ENCODE measurements at places on chromosomes 2 and 18.

GRCh38 chr2:61645911-61646310, 107.8 kb upstream of the XPO1 start:
- no peak for DNase-seq

DNA sequence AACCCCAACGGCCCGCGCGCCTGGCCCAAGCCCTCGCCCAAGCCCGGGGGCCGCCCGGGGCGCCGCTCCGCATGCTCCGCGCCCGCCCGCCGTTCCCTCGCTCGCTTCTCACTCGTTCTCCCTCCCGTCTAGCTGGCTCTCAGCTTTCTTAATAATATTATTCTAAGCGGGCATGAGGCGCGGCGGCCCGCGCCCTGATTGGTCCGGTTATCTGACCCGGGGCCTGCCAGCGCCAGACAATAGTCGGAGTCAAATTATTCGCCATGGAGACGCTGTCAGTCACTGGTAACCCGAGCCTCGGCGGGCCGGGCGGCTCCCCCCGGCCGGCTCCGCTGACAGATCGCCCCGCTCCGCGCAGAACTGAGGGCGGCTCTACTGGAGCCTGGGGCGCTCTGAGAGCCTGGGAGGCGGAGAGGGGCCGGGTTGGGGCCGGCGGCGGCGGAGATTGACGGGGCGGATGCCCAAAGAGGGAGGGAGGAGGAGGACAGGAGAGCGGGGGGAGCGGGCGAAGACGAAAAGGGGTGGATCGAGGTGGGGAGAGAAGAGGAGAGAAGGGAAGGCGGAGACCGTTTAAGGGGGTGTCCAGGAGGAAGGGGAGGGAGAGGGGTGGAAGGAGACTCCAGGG, at the start of gene SIX2:
Gene SIX2, minus strand, starts transcription at position 150 of the 625 bp plus-strand sequence. CDS start 342 bp downstream, outside the sequence.
- peak; percentile 82 for DNase-seq

DNA sequence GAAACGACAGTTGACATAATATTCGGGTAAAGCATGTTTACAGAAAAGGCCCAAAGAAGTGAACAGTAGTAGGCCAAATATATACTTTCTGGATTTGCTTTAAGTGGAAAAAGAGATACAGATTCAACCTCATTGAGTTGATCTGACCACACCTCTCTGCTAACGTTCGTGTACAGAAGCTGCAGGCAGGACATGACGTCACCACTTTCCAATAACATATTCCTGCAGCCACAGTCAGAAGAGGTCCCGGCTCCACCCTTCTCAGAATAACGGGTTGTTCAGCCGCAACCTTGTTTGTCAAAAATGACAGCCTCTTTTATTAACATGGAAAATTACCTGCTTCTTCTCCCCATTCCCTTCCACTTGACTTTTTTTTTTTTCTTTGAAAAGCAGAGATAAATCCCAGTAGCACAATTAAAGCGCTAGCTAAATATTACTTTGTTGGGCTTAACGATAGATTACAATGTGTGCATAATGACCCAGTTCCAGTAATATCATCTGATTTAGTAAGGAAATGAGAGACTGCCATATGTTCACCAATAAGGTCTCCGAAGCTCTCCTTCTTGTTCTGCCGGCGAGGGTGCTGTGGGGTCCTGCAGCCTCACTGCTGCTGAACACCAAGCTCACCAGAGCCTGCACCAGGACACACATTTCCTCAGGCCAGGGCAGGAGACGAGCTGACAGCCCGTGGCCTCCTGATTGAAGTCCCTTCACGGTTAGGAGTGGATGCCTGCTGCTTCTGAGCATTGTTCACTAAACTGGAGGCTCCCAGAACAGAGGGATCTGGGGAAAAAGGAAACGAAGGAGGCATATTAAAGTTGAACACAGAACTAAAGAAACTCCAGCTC, 451.0 kb upstream of the SALL3 start:
- peak; percentile 1 for DNase-seq

DNA sequence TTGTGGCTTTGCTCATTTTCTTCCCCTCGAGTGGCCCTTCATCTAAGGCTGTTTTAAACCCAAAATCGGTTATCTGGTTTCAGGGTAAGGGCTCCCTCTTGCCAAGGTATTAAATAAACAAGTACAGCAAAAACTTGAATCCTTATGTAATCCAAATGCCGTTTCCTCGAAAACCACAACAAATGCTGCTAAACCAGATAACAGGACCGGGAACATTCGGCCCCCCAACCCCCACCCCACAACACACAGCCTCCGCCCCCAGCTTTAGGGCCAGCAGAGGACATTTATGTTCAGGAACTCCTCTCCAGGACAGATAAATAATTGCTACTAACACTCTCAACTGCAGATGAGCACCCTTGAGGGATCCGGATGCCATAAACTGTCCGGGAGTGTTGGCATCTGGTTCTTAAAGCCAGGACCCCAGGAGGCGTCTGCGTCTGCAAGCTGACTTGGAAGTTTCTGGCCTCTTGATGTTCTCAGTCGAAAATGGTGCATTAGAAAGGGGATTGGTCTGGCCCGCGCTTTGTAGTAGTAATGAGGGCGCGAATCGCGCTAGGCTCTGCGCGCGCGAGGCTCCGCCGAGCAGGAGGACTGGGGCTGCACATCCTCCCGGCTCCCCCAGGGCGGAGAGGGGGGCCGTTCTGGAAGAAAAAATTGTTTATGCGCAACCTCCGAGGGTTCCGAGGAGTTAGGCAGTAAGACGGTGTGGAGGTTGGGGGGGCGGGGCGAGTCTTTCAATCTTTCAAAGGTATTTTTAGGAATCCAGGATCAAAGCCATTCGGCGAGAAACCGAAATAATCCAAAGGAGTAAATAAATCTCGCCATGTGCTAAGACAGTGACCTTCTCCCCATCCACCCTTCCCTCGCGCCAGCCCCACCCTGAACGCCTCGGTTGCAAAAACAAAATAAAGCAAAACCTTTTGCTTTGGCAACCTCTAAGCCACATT, 3.9 kb upstream of the ID2 start:
- peak; percentile 95 for DNase-seq

DNA sequence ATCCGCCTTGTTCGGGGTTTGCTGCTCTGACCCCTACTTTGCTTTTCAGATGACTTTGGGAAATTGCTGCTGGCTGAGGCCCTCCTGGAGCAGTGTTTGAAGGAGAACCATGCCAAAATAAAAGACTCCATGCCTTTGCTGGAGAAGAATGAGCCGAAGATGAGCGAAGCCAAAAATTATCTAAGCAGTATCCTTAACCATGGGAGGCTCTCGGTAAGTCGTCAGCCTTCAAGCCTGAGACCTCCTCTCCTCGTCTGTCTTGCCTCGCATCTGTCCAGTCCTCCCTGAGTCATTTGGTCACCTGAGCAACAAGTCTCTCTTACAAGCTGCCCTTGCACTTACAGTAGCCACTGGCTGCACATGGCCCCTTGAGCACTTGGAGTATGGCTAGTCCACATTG, 34.7 kb upstream of the MCFD2 start:
- no peak for DNase-seq

- DNase-seq, result no peak
Measured at GRCh38 chr18:48796491-48797205, 154.1 kb downstream of the SMAD7 start.

GRCh38 chr18:3420919-3421279, 29.1 kb upstream of the TGIF1 start:
- DNase-seq, result no peak

GRCh38 chr2:199465988-199466691, 8.4 kb upstream of the SATB2 start:
- DNase-seq, result no peak

DNA sequence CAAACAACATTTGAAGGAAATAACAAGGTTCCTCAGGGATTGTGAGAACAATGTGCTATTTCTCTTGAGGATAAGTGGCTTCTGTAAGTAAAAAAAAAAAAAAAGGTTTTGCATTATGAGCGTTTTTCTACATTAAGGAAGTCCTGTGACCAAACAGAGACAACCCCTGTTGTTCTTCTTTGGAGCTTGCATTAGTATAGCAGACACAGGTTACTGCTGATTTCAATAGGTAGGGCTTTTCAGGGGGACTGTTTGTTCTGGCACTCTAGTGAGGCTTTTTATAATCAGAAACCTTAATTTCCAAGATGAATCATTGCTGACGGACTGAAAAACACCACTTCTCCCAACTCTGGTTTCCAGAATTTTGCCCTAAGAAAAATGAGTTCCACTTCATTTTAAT, 8.2 kb downstream of the DPP10 start:
- DNase-seq, result no peak

GRCh38 chr2:219282375-219282774, 3.2 kb downstream of the DNAJB2 start:
- no peak for DNase-seq

DNA sequence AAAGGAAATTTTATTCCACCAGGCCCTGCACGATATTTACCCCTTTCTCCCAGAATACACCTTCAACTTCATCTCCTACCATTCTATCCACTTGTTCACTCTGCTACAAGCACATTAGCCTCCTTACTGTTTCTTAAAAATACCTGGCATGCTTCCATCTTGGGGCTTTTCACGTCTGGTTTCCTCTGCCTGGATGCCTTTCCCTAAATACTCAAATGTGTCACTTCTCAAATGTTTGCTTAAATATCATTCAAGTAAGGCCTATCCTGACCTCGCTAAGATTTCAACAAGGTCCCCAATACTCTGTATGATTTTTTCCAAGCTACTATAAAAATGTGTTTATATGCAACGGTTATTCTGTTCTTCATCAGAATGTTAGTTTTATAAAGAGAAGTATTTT, 433.0 kb upstream of the CHAC2 start:
- DNase-seq, result no peak

- no peak for DNase-seq
Measured at GRCh38 chr2:101303688-101304087, 4.8 kb downstream of the RNF149 start.

GRCh38 chr2:241997017-241997416, 127.5 kb downstream of the RTP5 start:
- no peak for DNase-seq

GRCh38 chr2:148046802-148047201, 25.9 kb downstream of the MBD5 start:
- no peak for DNase-seq

- DNase-seq, result no peak
Measured at GRCh38 chr2:16669388-16669787, 3.8 kb upstream of the CYRIA start.

- no peak for DNase-seq
Measured at GRCh38 chr2:54535599-54536195, 79.6 kb downstream of the SPTBN1 start.

DNA sequence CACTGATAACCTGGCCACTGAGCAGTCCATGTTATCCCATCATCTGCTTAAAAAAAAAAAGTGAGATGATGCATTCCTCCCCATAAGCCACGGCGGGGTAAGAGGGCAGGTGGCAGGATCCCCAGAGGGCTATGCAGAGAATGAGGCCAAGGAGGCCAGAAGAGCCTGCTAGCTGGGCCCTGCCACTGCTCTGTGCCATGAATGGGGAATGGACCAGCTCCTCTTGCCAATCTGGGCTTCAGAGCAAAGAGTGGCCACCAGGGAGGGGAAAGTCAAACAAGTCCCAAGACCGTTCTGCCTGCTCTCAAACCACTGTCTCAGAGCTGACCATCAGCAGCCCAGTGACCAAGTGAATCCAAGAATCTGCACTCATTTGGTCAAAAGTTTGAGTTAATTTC, 202.4 kb downstream of the TWIST2 start:
- DNase-seq, result no peak

- no peak for DNase-seq
Measured at GRCh38 chr2:28011322-28011737, 120.8 kb downstream of the BABAM2 start.

DNA sequence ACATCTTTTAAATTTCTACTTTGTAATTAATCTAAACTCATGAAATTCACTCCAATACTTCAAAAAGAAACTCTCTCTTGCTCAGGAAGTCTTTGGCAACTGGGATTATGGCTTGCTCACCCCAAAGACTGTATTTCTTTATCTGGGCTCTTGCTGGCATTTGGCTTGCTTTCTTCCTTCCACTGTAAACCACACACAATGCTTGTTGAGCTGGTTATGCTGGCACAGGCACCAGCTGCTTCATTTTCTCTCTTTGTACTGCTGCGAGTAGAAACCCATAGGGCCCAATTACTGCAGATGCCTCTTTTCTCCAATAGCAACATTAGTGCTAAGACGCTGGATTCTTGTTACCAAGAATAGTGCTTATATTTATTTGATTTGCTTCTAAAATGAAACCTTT, 51.4 kb downstream of the SLC38A11 start:
- peak; percentile 23 for DNase-seq

DNA sequence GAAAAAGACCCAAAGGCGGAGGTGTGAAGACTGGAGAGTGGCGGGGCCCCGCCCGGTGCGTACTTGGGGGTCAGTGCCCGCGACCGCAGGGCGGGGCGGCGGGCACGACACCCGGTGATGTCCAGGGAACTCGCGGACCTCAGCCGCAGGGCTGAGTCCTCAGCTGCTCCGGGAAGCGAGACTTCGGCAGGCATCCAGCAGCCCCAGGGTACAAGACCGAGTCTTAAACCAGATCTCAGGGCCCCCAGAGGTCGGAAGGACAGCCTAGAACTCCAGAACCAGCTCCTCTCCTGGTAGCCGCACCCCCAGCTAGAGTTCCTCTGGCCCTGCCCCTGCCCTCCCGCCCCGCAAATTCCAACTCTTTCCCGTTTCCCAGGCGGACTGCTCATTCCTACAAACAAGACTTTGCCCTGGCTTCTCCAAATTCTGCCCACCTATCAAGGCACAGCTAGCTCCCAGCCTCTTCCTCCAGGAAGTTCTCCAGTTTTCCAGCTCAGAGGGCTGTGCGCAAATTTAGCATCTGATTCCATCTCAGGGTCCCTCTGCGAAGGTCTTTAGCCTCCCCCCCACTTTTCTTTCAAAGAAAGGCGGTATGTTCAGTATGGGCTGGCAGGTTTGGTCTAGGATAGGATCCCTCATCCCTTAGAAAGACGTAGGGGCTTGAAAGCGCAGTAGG, 26.0 kb upstream of the NOTO start:
- no peak for DNase-seq

DNA sequence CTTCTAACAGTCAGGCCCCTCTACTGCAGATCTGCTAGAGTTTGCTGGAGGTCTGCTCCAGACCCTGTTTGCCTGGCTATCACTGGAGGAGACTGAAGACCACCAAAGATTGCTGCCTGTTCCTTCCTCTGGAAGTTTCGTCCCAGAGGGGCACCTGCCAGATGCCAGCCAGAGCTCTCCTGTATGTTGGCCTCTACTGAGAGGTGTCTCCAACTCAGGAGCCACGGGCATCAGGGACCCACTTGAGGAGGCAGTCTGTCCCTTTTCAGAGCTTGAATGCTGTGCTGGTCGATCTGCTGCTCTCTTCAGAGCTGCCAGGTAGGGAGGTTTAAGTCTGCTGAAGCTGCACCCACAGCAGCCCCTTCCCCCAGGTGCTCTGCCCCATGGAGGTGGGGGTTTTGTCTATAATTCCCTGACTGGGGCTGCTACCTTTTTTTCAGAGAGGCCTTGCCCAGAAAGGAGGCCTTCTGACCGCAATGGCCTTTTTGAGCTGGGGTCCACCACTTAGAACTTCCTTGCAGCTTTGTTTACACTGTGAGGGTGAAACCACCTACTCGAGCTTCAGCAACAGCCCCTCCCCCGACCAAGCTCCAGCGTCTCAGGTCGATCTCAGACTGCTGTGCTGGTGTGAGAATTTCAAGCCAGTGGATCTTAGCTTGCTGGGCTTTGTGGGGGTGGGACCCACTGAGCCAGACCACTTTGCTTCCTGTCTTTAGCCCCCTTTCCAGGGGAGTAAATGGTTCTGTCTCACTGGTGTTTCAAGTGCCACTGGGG, 566.0 kb downstream of the NR4A2 start:
- no peak for DNase-seq
